ENCODE measurements at places on chromosomes 3 and 15.

DNA sequence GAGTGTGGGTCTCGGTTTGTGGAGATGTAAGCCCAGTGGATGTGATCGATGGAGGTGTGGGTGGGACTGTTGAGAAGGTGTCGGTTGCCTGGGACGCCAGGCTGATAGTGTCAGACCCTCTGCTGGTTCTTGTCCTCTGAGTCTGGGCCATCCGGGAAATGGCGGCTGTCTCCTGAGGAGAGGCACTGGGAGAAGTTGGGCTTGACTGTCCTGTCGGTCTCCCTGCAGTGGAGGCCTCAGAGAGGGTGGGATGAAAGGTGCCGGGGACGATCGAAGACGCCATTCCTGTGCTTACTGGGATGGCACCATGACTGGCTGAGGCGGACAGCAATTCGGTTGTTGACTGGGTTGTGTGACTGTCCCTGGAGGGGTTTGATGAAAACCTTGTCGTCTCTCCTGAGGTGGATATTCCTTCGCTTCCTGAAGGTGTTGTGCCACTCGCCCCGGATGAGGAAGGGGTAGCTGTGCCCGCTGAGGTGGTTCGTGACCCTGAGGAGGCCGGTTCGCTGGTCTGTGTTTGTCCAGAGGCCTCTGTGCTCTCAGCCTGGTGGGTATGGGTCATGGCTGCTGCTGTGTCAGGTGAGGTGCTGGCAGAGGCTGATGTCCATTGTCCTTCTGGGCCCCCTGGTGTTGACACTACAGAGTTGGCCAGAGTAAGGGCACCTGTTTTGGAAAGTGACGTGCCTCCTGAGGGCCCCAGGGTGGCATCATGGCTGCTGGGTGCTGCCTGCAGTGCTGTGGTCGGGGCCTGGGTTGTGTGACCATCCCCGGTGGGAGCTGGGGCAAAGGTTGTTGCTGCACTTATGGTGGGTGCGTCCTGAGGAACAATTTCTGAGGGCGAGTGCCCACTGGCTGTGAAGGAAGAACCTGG is 22.8 kb downstream of the MUC4 start:
- no peak for DNase-seq

GRCh38 chr15:62875626-62876021 is 166.9 kb upstream of the TPM1 start:
- no peak for DNase-seq

DNA sequence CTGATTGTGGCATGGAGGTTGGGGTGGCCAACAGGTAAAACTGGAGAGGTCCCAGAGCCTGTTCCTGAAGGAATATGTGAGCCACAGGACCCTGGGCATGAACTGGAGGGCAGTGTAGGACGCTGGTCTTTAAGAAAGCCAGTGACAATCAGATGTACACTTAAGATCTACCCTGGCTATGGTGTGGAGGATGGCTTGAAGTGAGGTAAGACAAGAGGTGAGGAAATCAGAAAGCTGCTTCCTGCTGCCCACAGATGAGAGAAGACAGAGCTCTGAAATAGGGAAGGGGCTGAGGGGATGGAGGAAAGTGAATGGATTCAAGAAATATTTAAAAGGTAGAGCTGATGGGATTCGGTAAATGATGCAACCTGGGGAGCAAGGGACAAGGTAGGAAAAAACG is 22.7 kb upstream of the KLHL6 start:
- DNase-seq = no peak

DNA sequence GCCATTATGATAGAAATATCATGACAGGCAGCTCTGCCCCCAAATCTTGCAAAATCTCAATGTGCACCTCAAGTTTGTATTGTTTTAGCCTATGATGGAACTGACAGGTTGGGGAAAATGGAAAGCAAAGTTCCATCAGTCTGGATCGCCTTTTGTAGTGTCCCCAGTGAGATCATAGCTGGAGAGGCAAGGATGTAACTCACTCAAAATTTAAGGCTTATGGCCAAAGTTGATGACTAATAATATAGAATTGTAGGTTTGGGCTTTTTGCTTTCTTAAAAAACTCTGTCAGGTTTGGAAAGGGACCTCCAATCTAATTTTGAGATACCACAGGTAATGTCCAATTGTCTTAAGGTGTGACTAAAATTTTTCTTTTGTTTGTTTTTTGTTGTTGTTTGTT is 1.4 kb upstream of the ACP3 start:
- no peak for DNase-seq

GRCh38 chr3:38601956-38602550 is 47.4 kb downstream of the SCN5A start:
- DNase-seq = no peak

- DNase-seq = no peak
Observed at GRCh38 chr3:149752788-149753136, 473 bp upstream of the COMMD2 start.

- DNase-seq = no peak
Observed at GRCh38 chr3:72401005-72401545, 447.2 kb downstream of the SHQ1 start.

DNA sequence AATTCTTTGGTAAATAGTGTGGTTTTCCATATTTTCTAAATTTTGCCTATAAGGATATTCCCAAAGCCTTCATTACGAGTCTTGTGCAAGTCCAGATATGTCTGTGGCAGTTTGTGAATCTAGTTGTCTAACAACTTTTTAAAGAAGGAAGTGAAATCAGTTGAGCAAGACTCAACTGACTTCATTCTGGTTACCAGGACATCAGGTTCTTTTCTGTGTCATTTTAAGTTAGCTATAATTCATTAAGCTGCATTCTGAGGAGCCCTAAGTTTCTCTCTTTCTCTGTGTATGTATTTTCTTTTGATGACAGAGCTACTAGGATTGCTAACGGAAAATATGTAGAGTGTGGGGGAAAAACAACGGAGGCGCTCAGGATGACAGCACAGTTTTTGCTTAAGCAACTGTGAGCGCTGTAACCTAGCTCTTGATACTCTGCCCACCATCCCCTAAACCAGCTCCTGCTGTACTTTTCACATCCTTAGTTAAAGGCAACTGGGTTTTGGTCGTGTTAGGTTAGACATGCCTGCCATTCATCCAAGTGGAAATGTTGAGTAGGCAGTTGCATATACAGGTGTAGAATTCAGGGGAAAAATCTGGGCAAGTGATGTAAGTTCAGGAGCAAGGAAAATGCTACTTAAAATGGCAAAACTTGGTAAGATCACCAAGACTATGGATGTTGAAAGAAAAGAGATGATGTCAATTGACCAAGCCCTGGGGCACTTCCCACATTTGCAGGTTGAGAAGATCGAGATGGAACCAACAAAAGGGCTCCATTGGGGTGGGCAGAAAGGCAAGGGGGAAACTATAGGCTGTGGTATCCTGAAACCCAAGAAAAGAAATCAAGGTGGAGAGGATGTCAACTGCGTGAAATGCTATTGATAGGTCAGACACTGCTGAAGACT is 9.2 kb downstream of the MFSD1 start:
- no peak for DNase-seq

GRCh38 chr15:35657679-35658311 is 111.8 kb upstream of the DPH6 start:
- no peak for DNase-seq

DNA sequence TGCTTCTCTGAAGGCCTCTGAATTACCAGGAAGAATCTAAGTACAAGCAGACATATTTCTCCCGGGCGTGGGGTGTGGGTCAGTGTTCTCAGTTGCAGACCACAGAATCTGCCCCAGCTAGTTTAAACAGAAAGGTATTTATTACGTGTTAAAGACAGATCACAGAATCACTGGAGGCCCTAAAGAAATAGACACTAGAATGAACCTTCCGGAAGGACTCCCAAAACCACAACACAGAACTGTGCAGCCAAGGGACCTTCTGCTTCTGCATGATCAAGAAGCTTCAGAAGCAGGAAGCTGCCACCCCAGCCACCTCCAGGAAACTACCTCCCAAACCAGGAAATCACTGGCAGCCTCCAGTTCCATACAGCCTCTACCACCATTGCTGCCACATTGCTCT is 32.7 kb upstream of the ZFAND6 start:
- no peak for DNase-seq

- DNase-seq = no peak
Observed at GRCh38 chr3:178947738-178948137, 123.9 kb downstream of the ZMAT3 start.

GRCh38 chr15:93469994-93470393 is 381.0 kb upstream of the RGMA start:
- DNase-seq = no peak

All from smooth muscle cell of the brain vasculature (primary cell).